ENCODE measurements at places on chromosomes 1 and 21.

DNA sequence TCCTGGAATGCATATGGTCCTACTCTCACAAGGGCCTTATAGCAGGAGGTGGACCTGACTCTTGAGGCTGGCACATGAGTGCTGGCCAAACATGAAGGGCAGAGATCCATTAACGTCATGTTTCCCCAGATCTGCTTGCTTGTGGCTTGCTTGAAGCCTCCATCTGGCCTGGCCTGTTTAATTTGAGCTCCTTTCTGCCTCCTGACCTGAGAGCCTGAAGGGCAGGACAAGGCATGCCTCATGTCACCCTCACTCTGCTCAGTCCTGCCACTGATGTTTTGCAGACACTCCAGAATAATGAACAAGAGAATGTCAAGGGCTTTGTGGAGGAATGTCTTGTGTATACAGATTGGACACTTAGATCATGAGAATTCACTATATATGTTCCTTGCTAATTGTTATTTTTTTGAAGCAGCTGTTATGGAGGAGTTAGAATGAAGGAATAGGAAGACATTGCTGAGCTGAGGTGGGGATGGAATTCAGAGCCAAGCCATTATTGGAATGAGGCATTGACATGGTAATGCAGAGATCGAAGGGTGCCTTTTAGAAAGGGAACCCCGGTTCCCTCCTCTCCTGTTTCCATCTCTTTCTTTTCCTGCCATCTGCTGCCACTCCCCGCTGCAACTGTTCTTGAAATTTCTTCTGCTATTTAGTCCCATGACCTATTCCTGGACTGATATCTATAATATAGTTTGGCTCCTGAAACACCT, 457.0 kb upstream of the PROX1 start:
- no peak for DNase-seq

GRCh38 chr1:7745783-7746182, 25.3 kb upstream of the VAMP3 start:
- no peak for DNase-seq

DNA sequence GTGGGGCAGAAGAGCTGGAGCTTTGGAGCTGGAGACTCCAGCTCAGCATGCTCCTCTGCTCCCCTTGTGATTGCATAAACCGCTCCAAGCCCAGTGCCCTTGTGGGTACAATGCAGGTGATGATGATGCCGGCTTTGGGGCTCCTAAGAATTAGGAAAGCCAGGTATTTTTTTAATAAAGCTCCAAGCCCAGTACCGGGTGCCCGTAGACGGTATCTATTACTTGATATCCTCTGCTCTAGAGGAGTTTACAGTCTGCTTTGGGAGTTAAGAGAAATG, 27.2 kb downstream of the TENT5C start:
- DNase-seq, result no peak

DNA sequence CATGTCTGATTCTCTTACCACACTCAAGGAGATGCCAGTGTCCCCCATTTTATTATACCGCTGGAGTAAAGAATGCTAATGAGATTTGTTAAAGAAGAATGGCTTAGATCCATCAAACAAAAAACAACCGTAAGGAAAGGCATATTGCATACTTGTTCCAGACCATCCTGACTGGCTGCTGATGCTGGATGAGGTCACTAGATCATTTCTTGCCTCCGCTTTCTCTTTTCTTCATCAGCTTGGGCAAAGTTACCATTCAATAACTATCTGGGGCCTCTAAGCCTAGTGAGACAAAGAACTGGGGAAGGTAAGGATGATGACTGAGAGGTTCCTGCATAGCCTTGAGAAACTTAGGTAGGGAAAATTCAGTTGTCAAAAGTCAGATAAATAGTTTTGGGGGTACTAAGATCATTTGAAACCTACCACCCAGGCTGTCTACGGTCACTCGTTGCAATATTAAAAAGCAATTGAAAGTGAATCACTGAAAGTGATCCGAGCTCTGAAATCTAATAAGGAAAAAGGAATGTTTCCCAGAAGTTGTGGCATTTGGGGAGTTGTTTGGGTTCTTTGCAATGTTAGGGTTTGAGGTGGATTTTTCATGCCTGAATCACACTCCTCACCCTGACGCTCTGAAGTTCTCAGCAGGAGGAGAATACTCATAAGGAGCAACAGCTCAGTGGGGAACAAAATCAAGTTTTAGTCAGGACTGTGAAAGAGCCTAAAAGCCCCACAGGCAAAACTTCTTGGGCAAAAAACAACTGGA, 176.8 kb downstream of the HHIPL2 start:
- no peak for DNase-seq

GRCh38 chr1:2151252-2151651, 43.3 kb downstream of the FAAP20 start:
- no peak for DNase-seq

DNA sequence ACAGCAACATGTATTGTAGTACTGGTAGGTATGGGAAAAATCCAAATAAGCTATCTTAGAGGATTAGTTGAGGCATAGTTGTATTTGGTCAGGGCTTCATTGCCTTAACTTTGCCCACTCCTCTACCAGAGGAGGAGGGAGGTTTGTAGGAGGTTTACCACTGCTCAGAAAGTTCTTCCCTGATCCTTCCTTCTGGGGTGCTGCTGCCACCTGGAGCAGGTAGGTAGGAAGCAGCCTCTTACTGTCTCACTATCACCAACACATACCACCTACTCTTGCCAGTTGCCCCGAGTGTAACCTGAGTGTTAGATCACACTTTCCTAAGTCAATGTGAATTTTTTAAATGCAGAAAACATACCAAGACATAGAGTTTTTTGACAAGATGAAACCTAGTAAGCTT, 24.1 kb upstream of the ZSWIM5 start:
- no peak for DNase-seq

DNA sequence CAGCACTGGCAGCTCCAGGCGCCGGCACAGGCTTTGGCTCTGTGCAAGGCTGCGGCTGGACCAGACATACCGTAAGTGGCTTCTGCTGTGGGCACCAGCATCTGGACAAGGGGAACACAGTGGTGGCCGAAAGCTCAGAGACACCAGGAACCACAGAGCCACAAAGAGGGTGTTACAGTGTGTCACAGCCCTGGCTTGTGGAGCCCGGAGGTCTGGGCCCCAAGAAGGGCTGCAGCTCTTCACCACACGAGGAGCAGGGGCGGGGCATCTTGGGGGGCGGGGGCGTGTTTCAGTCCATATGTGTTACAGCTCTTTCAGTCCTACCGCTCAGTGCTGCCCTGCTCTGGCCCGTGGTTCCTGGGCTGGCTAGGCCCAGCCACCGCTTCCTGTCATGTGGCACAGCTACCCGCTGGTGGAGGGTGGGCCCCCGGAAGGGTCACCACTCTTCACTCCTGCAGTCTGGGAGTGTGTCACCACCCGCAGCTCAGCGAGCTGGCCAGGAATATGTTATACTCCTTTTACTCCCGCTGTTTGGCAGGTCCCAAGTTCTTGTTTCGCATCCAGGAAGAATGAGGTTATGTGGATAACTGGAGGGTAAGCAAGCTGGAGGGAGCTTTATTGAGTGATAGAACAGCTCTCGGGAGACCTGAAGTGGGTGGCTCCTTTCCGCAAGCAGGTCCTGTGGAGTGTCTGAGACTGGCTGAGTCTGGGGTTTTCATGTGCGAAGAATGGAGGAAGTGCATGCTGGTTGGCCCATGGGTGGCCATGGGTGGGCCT, 3.3 kb upstream of the LSM10 start:
- DNase-seq, result peak; percentile 82

GRCh38 chr1:101732261-101732660, 264.5 kb downstream of the OLFM3 start:
- DNase-seq, result no peak

- DNase-seq, result no peak
Observed at GRCh38 chr1:225668222-225668621, 15.3 kb upstream of the ENAH start.

GRCh38 chr1:232983817-232984567, 33.6 kb downstream of the NTPCR start:
- DNase-seq, result no peak

GRCh38 chr1:17465228-17465627, 25.8 kb upstream of the RCC2 start:
- DNase-seq, result no peak

DNA sequence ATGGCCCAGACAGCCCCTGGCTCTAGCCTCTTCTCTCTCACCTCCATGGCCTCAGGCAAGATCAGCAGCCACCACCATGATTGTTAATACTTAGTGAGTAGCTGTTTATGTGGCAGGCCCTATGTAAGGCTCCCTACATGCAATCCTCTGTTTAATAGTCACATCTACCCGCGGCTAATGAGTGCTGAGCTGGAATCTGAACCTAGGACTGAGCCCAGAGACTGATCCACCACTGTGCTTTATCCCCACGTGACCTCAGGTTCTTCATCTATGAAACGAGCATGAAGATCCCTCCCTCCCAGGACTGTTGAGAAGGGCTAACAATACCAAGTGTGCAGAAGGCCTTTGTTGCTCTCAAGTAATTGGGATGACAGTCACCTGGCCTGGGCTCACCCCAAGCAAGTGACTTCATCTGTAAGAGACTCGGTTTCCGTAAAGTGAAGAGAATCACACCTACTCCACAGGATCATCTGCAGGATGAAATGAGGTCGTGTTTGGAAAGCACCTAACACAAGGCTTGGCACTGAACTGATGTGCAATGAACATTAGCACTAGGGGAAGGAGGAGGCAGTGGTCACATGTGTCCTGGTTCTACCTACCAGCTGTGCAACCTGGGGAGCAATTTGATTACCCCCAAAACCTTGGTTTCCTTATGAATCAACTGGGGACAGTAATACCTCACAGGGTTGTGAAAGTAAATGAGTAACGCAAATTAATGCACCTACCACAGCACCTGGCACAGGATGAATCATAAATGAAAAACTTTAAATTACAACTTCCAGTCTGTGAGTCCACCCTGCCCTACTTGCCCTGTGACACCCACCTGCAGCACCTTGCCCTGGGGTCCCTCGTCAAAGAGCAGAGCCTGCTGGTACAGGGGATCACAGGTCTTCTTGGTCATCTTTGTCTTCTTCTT, 37.2 kb downstream of the RIMS3 start:
- no peak for DNase-seq

- DNase-seq, result no peak
Observed at GRCh38 chr1:38344716-38345115, 298.1 kb upstream of the POU3F1 start.

DNA sequence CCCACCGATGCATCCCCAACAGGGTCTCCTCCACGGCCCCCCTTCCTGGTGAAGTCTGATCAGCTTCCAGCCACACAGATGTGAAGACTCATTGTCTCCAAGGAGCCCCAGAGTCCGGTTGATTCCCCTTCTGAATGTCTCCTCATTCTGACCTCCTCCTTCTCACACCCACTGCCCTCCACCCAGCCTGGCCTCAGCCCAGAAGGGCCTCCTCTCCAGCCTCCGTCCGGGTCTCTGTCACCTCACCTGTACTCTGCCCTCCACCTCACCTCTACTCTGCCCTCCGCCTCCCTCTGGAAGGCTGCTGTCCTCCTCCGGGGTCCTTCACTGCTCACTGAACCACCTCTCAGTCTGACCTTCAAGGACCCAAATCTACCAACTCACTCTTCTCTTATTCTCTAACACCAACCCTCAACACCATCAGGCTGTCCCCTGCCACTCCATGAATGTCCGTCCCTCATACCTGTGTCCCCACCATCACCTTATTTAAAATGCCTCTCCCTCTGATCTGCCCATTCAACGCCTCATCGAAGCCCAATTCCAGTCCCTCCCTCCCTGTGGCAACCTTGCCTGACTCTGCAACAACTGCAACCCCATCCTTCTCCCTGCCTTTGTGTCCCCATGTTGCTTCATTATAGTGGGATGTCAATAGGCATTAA, 201.2 kb downstream of the TOMM20 start:
- DNase-seq, result no peak

GRCh38 chr1:31587720-31588423, 11.6 kb downstream of the TINAGL1 start:
- DNase-seq, result no peak

GRCh38 chr1:55893155-55893554, 678.0 kb upstream of the USP24 start:
- DNase-seq, result no peak

GRCh38 chr1:109704173-109704572, 7.9 kb upstream of the GSTM5 start:
- DNase-seq, result no peak

DNA sequence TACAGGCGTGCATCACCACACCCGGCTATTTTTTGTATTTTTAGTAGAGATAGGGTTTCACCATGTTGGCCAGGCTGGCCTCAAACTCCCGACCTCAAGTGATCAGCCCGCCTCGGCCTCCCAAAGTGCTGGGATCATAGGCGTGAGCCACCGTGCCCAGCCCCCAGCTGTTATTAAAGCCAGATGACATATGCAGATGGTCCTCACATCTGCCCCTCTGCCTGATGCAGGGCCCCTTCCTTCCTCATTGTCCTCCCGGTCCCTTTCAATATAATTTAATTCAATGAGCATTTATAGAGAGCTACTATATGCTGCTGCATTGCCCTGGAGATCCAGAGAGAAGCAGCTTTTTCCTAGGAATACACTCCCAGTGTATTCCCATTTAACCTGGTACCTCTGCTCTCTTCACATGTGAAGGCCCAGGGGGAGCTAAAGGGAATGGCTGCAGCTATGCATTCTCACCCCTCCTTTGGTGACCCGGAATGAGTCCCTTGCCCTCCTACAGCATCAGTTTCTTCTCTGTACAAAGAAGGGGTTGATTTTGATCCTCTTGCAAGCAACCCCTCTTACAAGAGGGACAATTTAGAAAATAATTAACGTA, 55.6 kb downstream of the L1TD1 start:
- no peak for DNase-seq

- peak; percentile 12 for DNase-seq
Observed at GRCh38 chr21:45338311-45339017, 50.8 kb upstream of the POFUT2 start.

DNA sequence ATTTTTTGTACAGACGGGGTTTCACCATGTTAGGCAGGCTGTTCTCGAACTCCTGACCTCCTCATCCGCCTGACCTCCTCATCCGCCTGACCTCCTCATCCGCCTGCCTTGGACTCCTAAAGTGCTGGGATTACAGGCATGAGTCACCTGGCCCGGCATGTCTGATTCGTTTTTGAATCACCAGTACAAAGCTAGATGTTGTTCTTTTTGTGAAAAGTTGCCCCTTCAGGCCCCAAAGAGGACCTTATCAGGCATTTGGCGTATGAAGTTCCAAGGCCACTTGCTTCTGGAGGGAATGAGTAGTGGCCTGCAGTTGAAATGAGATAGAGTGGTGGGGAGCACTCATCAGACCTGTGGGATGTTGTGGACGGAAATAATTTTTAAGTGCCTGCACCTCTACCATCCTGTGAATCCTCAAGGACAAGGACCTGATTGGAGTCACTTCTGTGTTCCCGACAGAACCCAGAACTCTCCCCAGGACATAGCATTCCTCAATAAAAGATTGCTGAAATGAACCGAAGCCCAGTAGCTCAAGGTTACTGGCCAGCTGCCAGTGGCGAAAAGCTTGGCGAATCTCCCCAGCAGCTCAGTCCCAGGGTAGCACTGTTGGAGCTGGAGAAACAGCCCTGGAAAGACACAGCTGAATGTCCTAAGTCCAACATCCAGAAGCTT, 50.1 kb downstream of the NDUFS5 start:
- peak; percentile 53 for DNase-seq

DNA sequence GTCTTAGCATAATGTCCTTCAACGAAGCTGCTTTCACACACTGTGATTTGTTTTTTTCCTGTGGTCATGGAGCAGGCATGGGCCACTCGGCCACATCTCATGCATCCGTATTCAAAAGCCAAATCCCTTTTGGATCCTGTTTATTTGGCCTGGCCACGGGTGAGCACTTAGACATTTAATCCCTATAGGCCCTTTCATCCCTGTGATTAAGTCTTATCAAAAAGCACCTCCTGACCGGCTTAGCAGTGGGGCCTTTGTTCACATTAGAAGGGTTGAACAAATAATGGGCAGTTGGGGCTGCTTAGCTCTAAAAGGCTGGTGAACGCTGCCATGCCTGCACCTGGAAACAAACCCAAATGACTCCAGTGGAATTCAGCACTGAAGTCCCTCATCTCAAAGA, 2.0 kb downstream of the KCNE2 start:
- DNase-seq, result no peak

Measured in left hindlimb (tissue), 1 donor.